ENCODE measurements at places on chromosomes 7 and 10. TPM values are rescaled to one million over a fixed set of nuclear protein-coding genes. Genes with fewer than 3 reads are reported as not detected.

The HNRNPH3 gene
- 114 TPM for total RNA-seq

The RSPH10B gene
- total RNA-seq = 0.37 TPM

The SKIDA1 gene
- 0.10 TPM for total RNA-seq

The ZP3 gene
- total RNA-seq = 4.0 TPM

The TAS2R4 gene
- 0.74 TPM for total RNA-seq

The MKX gene
- not detected for total RNA-seq

The GRID1 gene
- total RNA-seq = not detected

The MCM7 gene
- total RNA-seq = 375 TPM

The ANKRD1 gene
- not detected for total RNA-seq

- H3K27me3 ChIP-seq = peaks cover 38% of the 10 kb centered on the region
- H3K4me1 ChIP-seq = no peaks in the 10 kb centered on the region
- DNase-seq = no peak
- no peak overlapping the region for H3K4me3 ChIP-seq
Measured at GRCh38 chr10:99487125-99487807, 45.5 kb upstream of the NKX2-3 start.

- H3K4me3 ChIP-seq = no peak overlapping the region
- H3K4me1 ChIP-seq = no peaks in the 10 kb centered on the region
- no peaks in the 10 kb centered on the region for H3K36me3 ChIP-seq
- no peaks in the 10 kb centered on the region for H3K27me3 ChIP-seq
- DNase-seq = no peak
Measured at GRCh38 chr7:47026780-47027361, 555.0 kb downstream of the TNS3 start.

GRCh38 chr7:5703572-5704533 lies 77.6 kb downstream of the RNF216 start:
- peaks cover 41% of the 10 kb centered on the region for H3K4me1 ChIP-seq
- DNase-seq = no peak
- peaks cover 42% of the 10 kb centered on the region for H3K36me3 ChIP-seq
- no peak overlapping the region for H3K27ac ChIP-seq
- no peaks in the 10 kb centered on the region for H3K27me3 ChIP-seq

GRCh38 chr7:107879400-107880035 lies 11.5 kb upstream of the DLD start:
- H3K27me3 ChIP-seq = peaks cover 5% of the 10 kb centered on the region
- H3K36me3 ChIP-seq = no peaks in the 10 kb centered on the region
- peaks cover 26% of the 10 kb centered on the region for H3K4me1 ChIP-seq
- no peak overlapping the region for H3K27ac ChIP-seq

DNA sequence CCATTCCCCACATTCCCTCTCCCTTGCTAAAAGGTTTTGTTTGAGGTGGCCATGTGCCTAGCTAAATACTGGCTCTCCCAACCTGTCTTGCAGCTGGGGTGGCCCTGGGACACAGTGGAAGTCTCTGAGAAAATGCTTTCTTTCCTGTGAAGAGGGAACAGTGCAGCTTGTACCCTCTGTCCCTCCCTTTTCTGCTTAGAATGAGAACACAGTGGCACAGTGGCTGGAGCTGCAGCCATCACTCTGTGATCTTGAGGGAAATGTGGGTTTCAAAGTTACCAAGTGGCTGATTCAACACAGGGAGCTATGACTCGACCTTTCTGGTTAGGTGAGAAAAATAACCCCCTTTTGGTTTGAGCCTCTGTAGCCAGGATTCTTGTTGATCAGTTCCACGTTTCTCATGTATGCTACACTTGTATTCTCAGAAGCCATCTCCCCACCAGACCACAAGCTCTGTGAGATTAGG lies 62.7 kb upstream of the CARD11 start:
- H3K27me3 ChIP-seq = no peaks in the 10 kb centered on the region
- H3K36me3 ChIP-seq = peaks cover 66% of the 10 kb centered on the region
- peak overlapping the region; percentile 91 for H3K27ac ChIP-seq
- peaks cover 97% of the 10 kb centered on the region for H3K4me1 ChIP-seq

GRCh38 chr7:54355842-54356241 lies 186.3 kb upstream of the VSTM2A start:
- no peaks in the 10 kb centered on the region for H3K36me3 ChIP-seq
- H3K27ac ChIP-seq = no peak overlapping the region

GRCh38 chr10:31166606-31167005 lies 134.9 kb upstream of the ZNF438 start:
- no peak overlapping the region for H3K27ac ChIP-seq
- no peak overlapping the region for H3K4me3 ChIP-seq
- no peaks in the 10 kb centered on the region for H3K4me1 ChIP-seq
- no peak for DNase-seq
- H3K27me3 ChIP-seq = peaks cover 3% of the 10 kb centered on the region

DNA sequence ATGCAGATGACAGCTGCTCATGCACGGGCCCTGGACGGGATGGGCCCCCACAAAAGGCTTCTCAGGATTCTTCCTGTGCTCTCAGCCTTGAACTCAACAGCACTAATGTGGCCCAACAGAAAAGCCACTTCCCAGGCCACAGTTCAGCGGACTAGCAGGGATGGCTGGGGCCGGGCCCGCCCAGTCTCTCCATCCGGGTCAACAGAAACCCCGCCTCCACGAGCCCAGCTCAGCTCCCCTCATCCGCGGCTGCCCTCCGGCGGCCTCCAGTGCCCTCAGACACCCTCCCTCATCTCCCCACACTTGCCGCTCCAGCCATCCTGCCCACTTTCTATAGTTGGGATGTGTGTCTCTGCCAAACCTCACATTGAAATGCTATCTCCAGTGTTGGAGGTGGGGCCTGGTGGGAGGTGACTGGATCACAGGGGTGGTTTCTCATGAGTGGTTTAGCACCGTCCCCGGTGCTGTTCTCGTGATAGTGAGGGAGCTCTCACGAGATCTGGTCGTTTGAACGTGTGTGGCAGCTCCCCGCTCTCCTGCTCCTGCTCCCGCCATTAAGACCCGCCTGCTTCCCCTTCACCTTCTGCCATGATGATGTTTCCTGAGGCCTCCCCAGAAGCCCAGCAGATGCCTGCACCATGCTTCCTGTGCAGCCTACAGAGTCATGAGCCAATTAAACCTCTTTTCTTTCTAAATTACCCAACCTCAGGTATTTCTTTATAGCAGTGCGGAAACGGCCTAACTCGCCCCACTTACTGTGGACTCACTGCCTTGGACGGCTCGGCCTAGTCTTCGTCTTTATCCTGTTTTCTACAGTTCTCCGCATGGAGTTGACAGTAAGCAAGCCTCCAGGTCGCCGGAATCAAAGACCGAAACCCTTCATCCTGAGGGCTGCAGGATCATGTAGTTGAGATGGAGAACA lies 169.9 kb upstream of the RNF32 start:
- peaks cover 8% of the 10 kb centered on the region for H3K27me3 ChIP-seq
- no peak overlapping the region for H3K27ac ChIP-seq
- DNase-seq = no peak
- no peak overlapping the region for H3K4me3 ChIP-seq
- H3K4me1 ChIP-seq = no peaks in the 10 kb centered on the region

DNA sequence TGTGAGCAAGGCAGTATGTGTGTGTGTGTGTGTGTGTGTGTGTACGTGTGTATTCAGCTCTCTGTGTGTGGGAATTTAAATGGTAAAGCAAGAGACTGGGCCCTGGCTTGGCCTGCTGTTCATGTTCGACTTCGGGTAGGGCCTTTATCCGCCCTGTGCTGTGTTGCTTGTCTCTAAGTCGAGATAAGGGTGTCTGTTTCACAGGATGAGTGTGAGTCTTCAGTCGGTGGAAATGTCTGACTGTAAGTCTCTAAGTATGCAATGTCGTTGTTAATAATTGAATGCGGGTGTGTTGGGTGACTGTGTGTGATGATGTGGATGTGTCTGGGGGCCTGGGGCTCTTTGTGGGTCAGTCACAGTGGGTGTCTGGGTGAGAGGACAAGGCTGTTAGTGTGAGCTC lies 34.8 kb downstream of the HIF1AN start:
- no peak overlapping the region for H3K4me3 ChIP-seq
- H3K27me3 ChIP-seq = peaks cover 10% of the 10 kb centered on the region
- H3K4me1 ChIP-seq = peaks cover under 1% of the 10 kb centered on the region

GRCh38 chr7:151688236-151688780 lies 168.6 kb upstream of the RHEB start:
- DNase-seq = no peak
- no peaks in the 10 kb centered on the region for H3K27me3 ChIP-seq
- H3K36me3 ChIP-seq = no peaks in the 10 kb centered on the region
- no peaks in the 10 kb centered on the region for H3K4me1 ChIP-seq

- no peak for DNase-seq
- no peak overlapping the region for H3K4me3 ChIP-seq
- peak overlapping the region; percentile 60 for H3K27ac ChIP-seq
- H3K4me1 ChIP-seq = peaks cover 45% of the 10 kb centered on the region
- H3K36me3 ChIP-seq = peaks cover 4% of the 10 kb centered on the region
Measured at GRCh38 chr10:132419538-132420468, 22.8 kb downstream of the PWWP2B start.

DNA sequence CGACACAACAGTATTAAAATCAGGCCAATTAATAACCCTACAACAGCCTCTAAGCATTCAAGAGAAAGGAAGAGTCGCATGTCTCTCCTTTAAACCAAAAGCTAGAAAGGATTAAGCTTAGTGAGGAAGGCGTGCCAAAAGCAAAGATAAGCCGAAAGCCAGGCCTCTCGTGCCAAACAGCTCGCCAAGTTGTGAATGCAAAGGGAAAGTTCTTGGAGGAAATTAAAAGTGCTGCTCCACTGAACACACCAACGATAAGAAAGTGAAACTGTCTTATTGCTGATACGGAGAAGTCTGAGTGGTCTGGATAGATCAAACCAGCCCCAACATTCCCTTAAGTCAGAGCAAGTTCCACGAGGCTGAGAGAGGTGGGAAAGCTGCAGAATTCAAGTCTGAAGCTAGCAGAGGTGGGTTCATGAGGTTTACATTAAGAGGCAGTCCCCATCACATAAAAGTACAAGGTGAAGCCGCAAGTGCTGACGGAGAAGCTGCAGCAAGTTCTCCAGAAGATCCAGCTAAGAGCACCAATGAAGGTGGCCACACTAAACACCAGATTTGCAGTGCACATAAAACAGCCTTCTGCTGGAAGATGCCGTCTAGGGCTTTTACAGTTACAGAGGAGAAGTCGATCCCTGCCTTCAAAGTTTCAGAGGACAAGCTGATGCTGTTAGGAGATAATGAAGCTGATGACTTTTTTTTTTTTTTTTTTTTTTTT lies 194.8 kb downstream of the MAD1L1 start:
- H3K36me3 ChIP-seq = peaks cover 16% of the 10 kb centered on the region
- H3K4me3 ChIP-seq = peak overlapping the region; percentile 74
- DNase-seq = peak; percentile 44
- peak overlapping the region; percentile 80 for H3K27ac ChIP-seq

GRCh38 chr10:80861882-80862281 lies 324.2 kb downstream of the SH2D4B start:
- no peak overlapping the region for H3K27ac ChIP-seq
- no peaks in the 10 kb centered on the region for H3K36me3 ChIP-seq
- no peaks in the 10 kb centered on the region for H3K4me1 ChIP-seq
- no peak for DNase-seq
- H3K4me3 ChIP-seq = no peak overlapping the region
- no peaks in the 10 kb centered on the region for H3K27me3 ChIP-seq

- no peaks in the 10 kb centered on the region for H3K27me3 ChIP-seq
- no peaks in the 10 kb centered on the region for H3K36me3 ChIP-seq
- no peak for DNase-seq
- no peak overlapping the region for H3K4me3 ChIP-seq
- H3K27ac ChIP-seq = no peak overlapping the region
Measured at GRCh38 chr7:129466796-129467195, 32.6 kb downstream of the STRIP2 start.

GRCh38 chr7:137488038-137488437 lies 144.5 kb upstream of the PTN start:
- DNase-seq = no peak
- no peak overlapping the region for H3K4me3 ChIP-seq
- H3K36me3 ChIP-seq = no peaks in the 10 kb centered on the region
- H3K27ac ChIP-seq = no peak overlapping the region
- H3K27me3 ChIP-seq = no peaks in the 10 kb centered on the region
- H3K4me1 ChIP-seq = no peaks in the 10 kb centered on the region

DNA sequence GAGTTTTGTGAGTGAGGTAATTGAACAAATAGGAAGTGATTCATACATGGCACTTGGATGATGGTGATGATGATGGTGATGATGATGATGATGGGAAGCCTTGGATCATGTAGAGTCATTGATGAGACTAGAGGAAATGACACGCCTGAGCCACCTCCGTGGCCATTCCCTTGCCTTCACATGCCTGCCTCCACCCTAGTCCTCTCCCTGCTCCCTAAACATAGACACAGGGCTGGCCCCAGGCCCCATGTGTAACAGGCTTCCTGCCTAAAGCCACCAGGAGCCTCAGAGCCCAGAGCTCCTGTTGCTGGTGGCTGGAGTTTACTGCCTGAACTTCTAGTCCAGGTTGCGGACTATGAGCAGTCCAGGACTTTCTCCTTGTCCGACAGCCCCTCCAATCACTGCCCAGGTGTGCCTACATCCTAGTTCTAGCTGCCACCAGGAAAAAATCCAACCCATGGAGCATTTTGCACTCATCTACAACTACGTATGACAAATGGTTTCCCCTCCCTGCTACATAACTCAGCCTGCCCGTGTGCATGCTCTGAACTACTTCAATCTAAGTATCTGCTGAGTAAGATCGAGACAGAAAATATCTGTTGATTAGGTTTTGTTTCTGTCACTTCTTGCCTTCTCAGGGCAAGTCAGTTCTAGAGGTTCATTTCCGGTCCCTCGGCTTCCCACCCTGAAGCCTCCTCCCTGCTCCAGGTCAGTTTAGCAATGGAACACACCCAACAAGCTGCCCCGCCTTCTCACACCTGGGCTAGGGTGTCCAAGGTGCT lies 35.5 kb upstream of the KDM7A start:
- H3K4me3 ChIP-seq = no peak overlapping the region
- H3K4me1 ChIP-seq = peaks cover 56% of the 10 kb centered on the region
- peaks cover 2% of the 10 kb centered on the region for H3K36me3 ChIP-seq
- peak; percentile 27 for DNase-seq

All from activated CD8-positive, alpha-beta T cell treated with anti-CD3 and anti-CD28 coated beads, Interleukin-2, amount 10 ng/mL, durations not matched to agents 7 days and 5 days (primary cell).